NCI-H524 (cell line): ENCODE measurements at places on chromosomes 16 and 17.

- no peak for DNase-seq
Observed at GRCh38 chr17:17711641-17712162, 30.4 kb downstream of the RAI1 start.

DNA sequence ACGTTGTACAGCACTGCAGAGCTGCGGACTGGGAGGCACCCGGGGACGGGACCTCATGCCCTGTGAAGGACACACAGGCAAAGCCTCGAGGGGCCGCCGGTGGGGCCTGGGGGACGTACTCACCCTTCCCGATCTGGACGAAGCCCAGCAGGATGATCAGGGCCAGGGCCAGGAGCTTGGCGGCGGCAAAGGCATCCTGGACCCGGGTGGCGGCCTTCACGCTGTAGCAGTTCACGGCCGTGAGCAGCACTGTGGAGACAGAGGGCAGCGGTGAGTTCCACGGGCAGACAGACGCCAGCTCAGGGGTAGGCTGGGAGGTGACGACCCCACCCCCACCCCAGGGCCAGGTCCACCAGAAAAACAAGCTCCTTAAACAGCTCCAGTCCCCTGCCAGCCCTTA is 17.7 kb downstream of the SLC7A5 start:
- DNase-seq: no peak

DNA sequence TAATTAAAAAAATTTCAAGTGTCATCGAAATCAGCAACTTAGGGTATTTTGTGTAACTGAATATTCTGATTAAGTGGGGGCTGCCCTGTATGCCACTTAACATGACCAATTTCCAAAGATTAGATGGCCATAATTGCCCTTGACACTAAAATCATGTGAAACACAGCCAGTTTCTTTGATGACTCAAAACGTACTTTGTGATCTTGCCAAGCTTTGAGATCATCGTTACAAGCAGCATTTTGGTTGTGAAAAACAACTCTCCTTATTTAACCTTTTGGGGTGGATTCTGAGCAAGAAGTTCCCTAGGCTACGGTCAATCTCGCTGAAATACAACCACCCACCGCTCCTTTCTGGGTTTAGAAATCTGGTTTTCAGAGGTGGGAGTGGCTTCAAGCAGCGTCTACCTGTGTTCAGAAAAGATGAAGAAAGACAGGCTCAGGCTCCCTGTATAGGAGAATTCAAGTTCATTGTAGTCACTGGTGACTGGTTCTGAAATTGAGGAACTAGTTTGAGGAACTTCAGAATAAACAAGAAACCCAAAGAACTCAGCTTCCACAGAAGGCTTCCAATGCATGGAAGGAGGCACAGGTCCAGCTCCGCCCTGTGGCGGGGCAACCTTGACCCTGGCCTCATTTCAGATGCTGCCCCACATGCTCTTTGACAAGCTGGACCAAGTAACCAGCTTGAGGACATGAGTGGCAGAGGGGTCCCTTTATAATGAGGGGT is 9.4 kb downstream of the MAP3K14 start:
- DNase-seq: no peak

DNA sequence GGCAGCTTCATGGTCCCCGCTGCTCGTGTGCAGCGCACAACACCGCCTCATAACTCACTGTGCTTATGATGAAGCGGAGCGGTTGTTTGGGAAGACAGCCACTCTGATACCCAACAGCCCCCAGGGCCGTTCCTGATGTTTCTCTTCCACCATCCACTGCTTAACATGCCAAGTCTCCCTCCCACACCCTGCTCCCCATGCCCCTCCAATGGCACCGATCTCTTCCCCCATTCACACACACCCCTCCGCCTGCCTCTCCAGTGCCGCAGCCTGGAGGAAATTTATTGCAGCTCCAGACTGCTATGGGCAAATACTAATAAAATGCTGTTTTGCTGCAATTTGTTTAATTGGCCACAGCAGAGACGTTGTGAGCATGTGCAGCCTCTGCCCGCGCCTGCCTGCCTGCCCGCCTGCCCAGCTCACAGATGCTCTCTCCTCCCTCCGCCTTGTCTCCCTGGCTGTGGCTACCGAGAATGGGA is 80.3 kb upstream of the LHX1 start:
- no peak for DNase-seq

GRCh38 chr16:84482001-84482891 is 22.2 kb downstream of the MEAK7 start:
- peak; percentile 90 for DNase-seq

GRCh38 chr16:80667925-80668324 is 127.1 kb downstream of the DYNLRB2 start:
- no peak for DNase-seq
